Fibroblast of the conjunctiva (primary cell): ENCODE measurements at places on chromosomes 2 and 18.
A peak's percentile ranks its signal among the peaks of the same experiment; 100 is the strongest.

- DNase-seq = no peak
Observed at GRCh38 chr2:233441161-233442027, 87.1 kb downstream of the DGKD start.

GRCh38 chr18:35436076-35436649 is 59.0 kb upstream of the ZNF396 start:
- DNase-seq = no peak

GRCh38 chr2:218607436-218608115 is at the start of gene PLCD4:
Gene PLCD4, plus strand, starts transcription at chr2:218607899. Its CDS starts 7,841 bp downstream, at chr2:218615740.
- DNase-seq = peak; percentile 91

- DNase-seq = no peak
Observed at GRCh38 chr2:144645083-144645778, 125.3 kb upstream of the ZEB2 start.

- DNase-seq = no peak
Observed at GRCh38 chr18:55953326-55953725, 365.3 kb upstream of the TCF4 start.

- no peak for DNase-seq
Observed at GRCh38 chr2:232577841-232578240, 27.4 kb downstream of the EIF4E2 start.

DNA sequence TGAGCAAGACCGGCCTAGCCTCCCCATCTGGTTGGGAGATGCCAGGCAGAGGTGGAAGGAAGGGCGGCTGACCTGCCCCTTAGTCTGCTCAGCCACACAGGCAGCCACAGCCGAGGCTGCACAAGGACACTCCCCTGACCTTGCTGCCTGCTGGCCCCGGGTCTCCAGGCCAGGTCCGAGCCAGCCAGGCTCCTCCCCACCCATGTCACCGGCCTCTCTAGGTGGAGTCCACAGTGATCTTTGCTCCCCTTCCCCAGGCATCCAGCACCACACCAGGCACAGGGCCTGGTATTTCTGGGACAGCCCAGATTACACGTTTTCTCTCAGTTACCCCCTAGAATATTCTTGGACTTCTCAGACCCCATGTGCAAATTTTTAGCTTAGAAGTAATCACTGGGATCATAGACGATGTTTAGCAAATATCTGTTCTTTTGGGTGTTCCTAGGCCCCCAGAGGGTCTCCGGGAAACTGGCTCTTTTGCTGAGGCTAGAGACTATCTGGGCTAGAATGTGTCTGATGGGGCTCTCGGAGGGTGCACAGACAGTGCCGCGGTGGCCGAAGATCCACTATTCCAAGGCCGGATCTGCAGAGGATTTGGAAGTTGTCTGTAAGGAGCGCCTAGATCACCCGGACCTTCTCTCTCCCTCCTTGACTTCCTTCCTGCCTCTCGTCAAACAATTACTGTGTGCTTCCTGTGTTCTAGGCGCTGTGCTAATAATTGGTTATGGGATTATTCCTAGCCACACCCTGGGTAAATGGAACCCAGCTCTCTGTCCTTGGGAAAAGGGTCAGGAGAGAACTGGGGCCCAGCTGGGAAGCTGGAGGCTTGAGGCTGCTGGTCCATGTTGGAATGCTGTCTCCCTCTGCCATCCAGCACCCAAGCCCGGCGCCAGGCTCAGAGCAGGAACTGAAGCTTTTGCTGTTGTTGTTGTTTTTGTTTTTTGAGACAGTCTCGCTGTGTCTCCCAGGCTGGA is 46.9 kb downstream of the ODC1 start:
- DNase-seq = no peak

GRCh38 chr2:193868833-193869232 is 1674.1 kb upstream of the TMEFF2 start:
- no peak for DNase-seq
